ENCODE measurements at places on chromosomes 6 and 20. TPM values are rescaled to one million over a fixed set of nuclear protein-coding genes. Genes with fewer than 3 reads are reported as not detected.

SLC32A1 gene
- not detected for polyA plus RNA-seq

BIRC7 gene
- polyA plus RNA-seq, result not detected

OPRM1 gene
- polyA plus RNA-seq, result not detected

C6orf163 gene
- polyA plus RNA-seq, result 2.0 TPM

ADGB gene
- polyA plus RNA-seq, result not detected

FAM162B gene
- polyA plus RNA-seq, result 8.0 TPM
